ENCODE measurements at places on chromosomes 5 and 9.

DNA sequence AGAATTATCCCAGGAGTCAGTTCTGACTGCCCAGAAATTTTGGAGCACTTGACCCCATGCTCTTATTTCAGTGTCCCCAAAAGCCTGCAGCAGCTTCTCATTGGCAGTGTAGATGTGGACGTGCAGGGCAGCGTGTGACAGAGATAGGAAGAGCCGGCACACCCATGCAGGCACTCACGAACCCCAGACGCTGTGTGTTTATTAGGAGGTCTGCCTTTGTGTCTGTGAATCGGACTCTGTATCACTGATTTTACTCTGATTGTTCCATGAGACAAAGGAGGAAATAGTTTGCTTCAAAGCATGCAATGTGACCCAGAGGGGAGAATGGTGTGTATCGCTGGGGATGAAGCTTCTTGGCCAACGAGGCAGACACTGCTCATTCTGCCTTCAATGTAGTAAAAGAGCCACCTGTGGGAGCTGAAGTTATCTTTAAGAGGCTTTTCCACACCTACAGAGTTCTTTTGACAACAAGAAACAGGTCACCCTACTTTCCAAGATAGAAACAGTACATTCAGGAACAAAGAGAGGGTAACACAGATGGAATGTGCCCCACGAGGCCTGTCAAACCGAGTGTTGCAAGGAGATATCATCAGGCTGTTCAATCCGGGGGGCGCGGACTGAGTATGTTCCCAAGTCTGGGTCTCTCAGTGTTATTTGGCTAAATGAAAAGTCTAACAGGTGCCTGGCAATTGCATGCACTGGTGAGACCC is 224.0 kb downstream of the NTRK2 start:
- DNase-seq = no peak

DNA sequence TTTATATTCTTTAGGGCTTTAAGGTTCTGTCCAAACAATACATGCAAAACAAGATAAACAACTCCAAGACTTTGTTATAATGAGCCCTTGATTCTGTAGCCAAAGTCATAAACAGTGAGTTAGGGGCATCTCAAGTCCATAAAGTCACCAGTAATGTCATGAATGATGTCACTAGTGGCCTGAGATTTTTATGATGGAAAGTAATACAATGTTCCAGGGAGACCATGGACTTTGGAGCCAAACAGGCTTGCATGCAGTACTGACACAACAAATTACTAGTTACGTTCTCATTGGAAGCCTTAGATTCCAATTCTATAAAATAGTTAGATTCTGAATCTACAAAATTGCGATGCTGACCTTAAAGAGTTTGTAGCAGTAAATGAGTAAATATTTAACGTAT is 280.0 kb downstream of the HINT1 start:
- no peak for DNase-seq

GRCh38 chr9:2260417-2261306 is 245.5 kb downstream of the SMARCA2 start:
- no peak for DNase-seq

GRCh38 chr5:136020383-136021015 is 8.3 kb upstream of the TGFBI start:
- DNase-seq = no peak

DNA sequence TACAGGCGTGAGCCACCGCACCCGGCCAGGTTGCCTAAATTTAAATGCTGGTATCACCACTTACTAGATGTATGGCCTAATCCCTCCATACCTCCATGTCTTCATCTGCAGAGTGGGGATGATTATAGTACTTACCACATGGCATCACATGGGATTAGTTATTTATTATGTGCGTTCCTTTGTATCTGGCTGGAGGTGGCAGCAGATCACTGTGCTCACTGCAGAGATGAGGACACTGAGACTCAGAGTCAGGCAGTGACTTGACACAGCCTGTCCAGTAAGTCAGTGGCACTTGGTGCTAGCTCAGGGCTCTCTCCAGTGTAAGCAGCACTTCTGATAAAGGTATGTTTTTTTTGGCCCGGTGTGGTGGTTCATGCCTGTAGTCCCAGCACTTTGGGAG is 38.4 kb upstream of the HAND1 start:
- no peak for DNase-seq

- no peak for DNase-seq
Measured at GRCh38 chr5:76718381-76718832, 2.5 kb downstream of the F2R start.

- no peak for DNase-seq
Measured at GRCh38 chr5:150044329-150044681, 42.0 kb downstream of the CSF1R start.

DNA sequence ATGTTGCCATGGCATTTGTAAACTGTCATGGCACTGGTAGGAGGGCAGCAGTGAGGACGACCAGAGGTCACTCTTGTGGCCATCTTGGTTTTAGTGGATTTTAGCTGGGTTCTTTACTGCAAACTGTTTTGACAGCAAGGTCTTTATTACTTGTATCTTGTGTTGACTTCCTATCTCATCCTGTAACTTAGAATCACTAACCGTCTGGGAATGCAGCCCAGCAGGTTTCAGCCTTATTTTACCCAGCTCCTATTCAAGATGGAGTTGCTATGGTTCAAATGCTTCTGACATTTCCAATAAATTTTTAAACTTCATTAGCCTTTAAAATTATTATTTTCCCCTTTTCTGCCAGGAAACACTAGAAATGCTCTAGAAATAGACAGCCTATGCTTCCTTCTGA is 839.1 kb downstream of the NR2F1-AS1 start:
- DNase-seq = no peak

GRCh38 chr5:40866844-40867243 is 25.7 kb downstream of the CARD6 start:
- no peak for DNase-seq

- no peak for DNase-seq
Measured at GRCh38 chr5:38431242-38431853, 125.1 kb downstream of the LIFR start.

DNA sequence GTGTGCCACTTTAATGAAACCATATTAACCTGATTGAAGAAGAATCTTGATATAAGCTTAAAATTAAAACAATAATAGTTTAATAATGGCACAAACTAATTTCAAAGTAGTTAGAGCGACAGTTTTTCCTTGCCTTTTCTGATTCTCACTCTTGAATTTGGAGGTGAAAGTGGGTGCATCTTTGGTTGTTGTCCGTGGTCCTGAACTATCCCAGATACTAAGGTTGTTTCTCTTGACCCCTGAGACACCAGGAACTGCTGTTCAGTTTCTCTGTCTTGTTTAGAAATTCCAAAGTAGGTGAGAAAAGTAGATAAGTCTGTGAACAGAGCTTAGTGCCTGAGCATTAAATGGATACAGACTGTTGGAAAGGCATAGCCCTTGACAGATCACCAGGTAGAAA is 274.7 kb downstream of the FBXL7 start:
- no peak for DNase-seq

- no peak for DNase-seq
Measured at GRCh38 chr5:180555168-180555921, 36.0 kb downstream of the SCGB3A1 start.

DNA sequence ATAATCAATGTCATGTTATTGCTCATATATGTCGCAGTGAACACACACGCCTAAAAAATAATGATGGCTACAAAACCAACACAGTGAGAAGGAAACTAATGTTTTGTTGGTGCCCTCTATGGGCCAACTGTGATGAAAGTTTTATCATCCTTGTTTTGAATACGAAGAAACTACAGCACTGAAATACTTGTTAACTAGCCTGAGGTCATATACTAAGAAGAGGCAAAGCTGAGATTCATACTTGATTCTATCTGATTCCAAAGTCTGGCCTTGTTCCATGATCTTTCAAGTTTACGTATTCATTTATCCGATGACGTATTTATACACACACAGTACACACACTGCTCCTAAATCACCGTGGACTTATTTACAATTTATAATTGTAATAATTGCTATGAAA is 16.1 kb upstream of the DRD1 start:
- no peak for DNase-seq

- no peak for DNase-seq
Measured at GRCh38 chr5:38536968-38537367, 19.5 kb downstream of the LIFR start.

GRCh38 chr9:119831309-119831708 is 462.1 kb upstream of the BRINP1 start:
- DNase-seq = no peak

DNA sequence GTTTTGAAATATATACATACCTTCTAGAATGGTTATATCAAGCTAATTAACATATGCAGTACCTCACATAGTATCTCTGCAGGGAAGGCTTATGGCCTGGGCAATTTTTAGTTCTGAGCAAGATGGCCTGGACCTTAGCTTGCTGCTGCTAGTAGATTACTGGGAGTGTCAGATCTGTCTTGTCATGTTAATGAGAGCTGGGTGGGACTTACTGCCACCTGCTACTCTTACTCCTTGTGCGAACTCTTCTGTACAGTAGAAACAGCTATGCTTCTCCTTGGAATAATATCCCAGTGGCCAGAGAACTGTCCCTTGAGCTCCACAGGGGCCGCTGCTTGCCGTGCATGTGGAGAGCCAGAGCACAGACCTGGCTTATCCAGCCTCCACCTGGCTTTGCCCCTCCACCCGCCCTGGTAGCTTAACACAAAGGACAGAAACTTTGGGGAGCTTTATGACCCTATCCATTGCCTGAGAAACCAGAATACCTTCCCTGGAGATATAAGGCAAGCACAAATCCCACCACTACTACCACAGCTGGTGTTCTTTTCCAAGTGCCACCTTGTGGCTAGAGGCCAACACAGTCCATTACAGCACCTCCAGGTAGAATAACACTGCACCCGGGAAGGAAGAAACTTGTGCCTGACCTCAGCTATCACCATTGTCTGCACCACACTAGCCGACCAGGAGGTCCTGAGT is 74.4 kb upstream of the RUSC2 start:
- DNase-seq = no peak

DNA sequence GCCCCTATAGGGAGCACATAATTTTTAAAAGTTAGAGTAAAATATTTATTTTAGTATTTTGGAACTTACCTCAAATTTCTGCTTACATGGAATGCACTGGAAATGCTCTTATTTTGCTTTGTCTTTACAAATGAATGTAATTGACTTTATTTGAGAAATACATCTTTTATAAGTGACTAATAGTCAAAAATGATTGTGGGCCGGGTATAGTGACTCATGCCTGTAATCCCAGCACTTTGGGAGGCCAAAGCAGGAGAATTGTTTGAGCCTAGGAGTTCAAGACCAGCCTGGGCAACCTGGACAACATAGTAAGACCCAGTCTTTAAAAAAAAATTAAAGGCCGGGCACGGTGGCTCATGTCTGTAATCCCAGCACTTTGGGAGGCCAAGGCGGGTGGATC is 5.8 kb downstream of the HMGCR start:
- no peak for DNase-seq

- DNase-seq = no peak
Measured at GRCh38 chr9:123400926-123401503, 45.0 kb downstream of the CRB2 start.

GRCh38 chr9:14119694-14120514 is 194.0 kb downstream of the NFIB start:
- no peak for DNase-seq

GRCh38 chr5:81208904-81209303 is 24.2 kb upstream of the CKMT2 start:
- DNase-seq = no peak

DNA sequence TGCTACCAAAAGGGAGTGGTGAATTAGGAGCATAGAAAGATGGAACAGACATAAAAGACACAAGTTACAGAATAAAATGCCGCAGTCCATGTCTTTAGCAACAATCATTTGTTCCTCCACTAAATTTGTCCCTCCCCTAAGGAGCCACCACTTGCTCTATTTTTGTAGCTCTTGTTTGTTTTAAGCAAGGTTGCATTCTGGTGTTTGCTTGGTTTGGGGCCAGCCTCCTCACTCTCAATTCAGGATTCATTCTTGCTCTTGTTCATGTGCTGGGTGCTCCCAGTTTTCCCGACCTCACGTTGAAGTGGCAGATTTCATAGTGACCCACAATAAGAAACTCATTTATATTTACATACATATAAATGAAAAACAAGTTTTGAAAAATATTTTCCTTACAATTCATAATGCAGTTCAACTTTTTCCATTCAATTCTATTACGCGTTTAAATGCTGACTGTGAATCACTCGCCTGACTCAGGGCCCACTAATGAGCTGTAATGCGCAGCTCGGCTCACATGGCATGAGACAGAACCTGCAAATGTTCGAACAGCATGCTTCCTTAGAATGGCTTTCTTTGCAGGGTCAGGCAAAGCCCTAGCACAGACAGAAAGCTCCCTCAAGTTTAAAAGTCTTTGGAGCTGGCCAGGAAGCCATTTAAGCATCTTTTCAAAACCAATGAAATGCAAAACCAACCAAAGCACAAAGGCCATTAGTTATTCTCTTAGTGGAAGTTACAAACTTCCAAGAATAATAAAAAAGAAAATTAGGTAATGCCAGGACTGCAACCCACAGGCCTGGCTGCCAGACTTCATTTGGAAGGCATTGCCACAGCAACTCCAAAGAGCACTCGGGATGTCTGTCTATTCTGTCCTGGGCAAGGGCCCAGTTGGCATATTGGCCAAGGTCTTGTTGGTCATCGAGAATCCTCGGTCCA is 41.7 kb downstream of the RETREG1 start:
- no peak for DNase-seq

GRCh38 chr5:103286622-103287021 is 28.1 kb downstream of the MACIR start:
- DNase-seq = no peak

GRCh38 chr9:120857481-120857880 is 14.8 kb upstream of the PSMD5 start:
- no peak for DNase-seq

- no peak for DNase-seq
Measured at GRCh38 chr9:133636902-133637301, 739 bp downstream of the DBH start.

DNA sequence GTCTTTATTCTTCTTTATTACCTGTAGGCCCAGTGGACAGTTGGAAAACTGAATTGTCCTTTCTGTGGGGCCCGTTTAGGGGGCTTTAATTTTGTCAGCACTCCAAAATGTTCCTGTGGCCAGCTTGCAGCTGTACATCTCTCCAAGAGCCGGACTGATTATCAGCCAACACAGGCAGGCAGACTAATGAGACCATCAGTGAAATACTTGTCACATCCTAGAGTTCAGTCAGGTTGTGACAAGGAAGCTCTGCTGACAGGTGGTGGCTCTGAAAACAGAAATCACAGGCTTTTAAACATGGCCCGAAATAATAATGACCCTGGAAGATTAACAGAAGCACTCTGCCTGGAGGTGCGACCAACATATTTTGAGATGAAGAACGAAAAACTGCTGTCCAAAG is 47.9 kb downstream of the RNF180 start:
- no peak for DNase-seq

GRCh38 chr9:6382681-6383080 is 30.3 kb upstream of the UHRF2 start:
- DNase-seq = no peak

DNA sequence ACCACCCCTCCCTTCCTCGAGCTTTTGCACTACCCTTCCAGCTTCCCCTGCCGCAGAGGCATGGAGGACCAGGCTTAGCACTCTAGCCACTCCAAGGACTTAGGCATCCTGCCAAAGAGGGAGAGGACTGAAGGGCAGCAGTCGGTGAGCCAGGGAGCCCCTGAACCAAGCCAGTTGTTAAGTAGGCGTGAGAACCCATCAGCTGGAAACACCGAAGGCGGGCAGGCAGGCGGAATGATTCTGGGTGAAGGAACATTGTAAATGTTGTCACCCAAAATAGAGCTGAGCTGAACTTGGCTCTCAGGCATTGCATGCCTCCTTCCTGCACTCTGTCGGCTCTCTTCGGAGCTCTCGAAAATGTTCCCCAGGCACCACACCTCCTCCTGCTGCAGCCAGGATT is 42.8 kb downstream of the NRG2 start:
- no peak for DNase-seq
